ENCODE measurements at places on chromosomes 16 and 17.

GRCh38 chr17:79907850-79908249 lies 68.6 kb upstream of the CBX4 start:
- DNase-seq, result no peak

GRCh38 chr17:64507413-64507782 lies 621 bp downstream of the CEP95 start:
- DNase-seq, result no peak

DNA sequence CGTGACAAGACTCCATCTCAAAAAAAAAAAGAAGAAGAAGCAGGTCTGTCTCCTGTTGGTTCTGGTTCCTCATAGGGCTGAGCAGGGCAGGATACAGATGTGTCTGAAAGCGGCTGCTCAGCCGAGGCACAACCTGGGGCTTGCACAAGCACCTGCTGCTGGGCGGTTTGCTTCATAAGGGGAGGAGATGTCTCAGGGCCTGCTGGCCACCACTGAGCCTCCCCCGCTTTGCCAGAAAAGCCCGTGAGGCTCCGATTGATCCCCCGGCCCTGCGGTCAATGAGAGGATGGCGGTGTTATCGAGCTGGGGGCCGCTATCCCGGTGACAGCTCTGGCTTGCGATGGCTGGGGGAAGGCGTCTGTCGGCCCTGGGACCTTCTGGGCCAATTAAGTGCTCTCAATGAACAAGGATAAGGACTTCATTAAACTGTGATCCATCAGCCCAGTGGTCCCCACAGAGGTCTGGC lies 162.0 kb downstream of the SDK2 start:
- DNase-seq, result no peak

DNA sequence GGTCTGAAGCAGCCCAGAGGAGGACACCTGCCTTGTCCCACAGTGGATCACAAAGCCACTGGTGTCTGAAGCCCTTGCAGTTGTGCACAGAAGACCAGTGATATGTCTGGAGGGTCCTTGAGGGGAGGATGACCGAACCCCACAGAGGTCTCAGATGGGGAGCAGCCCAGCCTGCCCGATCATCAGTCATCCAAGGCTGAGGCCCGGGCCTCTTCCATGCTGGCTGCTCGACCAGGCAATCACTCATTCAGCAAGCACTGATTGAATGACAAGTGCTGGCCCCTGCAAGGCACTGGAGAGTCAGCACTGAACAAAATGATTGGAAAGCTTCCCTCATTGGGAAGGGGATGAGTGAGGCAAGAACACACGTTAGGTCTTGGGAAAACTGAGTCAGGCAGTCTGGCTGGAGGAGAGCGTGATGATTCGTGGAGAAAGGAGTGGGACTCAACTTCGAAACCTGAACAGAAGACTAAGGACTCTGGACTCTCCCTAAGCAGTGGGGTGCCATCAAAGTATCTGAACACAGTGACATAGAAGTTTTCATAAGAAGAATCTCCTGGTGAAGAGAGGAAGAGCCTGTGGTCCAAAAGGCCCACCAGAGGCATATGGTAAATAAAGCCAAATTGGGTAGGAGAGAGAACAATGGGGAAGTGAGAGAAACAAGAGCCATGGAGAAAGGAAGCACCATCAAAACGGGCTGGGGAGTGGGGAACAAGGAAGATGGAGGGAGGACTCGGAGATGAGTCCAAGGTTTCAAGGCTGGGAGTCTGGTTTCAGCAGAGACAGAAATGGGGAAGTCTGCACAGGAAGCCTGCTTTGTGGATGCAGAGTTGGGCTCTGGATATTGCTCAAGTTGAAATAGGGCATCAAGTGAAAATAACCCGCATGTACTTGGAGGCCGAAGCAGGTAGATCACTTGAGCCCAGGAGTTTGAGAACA lies 10.2 kb downstream of the PIK3R5 start:
- no peak for DNase-seq

DNA sequence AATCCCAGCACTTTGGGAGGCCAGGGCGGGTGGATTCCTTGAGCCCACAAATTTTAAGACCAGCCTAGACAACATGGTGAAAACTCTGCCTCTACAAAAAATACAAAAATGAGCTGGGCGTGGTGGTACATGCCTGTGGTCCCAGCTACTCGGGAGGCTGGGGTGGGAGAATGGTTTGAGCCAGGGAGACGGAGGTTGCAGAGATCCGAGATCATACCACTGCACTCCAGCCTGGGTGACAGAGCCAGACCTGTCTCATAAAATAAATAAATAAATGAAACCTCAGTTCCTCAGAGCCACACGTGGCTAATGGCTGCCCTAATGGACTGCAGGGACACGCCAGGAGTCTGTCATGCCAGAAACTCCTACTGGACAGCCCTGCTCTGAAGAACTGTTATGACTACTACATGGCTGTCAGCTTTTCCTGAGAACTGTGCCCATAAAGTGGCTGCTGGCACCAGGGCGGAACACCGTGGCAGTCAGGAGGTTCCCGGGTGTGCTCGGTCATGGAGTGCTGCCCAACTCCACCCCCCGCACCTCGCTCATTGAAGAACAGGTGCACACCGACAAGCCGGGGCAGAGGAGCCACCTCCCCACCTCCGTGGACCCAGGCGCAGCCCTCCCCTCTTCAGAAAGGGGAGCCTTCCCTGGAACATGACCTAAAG lies 4.3 kb downstream of the TMEM11 start:
- no peak for DNase-seq

GRCh38 chr17:48440669-48441068 lies 10.7 kb upstream of the SKAP1 start:
- no peak for DNase-seq

DNA sequence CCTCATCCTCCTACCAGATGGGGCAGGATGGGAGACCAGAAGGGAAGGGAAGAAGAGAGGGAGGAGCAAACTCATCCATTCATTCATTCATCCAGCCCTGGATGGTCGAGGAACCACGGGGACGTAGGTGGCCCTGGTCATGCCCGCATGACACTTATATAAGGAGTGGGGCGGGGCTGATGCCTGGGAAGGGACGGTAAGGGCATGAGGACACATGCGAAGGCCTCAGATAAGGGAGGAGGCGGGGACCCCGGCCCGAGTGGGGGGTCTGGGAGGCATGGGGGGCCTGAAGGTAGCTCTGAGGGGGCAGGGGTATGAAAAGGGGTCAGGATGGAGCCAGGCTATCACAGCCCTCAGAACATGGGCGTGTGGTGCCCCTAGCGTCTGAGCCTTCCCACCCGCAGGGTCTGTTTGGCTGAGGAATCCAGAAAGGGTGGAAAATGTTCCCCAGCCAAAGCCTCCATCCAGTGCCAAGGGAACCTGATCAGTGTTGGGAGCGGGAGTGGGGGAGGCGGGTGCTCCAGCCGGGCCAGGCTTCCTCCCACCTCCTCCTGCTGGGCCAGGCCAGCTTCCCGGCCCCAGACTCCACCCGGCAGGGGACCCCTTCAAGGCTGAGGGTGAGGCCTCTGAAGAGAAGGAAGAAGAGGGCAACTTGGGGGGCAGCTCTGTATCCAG lies 17.6 kb upstream of the CD79B start:
- no peak for DNase-seq

DNA sequence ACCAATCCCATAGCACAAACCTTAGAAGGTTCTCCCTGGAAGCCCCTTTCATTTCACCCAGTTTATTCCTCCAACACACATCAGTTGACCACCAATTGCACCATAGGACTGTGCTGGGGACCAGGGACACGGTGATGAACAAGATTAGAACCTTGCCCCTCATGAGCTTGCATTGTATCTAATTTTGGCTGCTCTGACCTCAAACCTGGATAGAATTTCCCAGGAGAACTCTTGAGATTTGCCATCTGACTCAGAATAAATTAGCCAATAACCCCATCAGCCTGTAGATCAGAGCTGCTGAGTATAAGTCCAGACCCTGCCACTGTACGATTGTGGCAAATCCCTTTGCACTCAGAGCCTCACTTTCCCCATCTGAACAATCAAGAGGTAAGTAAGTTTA lies 52.1 kb downstream of the CDH11 start:
- no peak for DNase-seq

DNA sequence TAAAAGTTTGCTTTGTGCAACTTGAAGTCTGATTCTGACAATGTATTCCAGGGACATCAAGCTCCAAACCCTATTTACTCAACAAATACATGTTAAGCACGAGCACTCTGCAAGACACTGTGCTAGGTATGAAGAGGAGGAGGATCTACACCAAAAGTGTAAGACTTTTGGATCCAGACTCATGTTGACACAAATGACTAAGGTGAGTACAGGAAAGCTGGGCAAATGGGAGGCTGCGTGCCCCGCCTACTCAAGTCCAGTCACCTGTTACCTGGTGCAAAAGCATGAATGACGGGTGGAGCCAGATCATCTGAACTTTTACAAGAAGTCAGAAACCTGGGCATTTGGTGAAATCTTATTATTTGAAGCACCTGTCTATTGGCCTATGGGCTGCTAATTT lies 120.7 kb downstream of the ABCC12 start:
- no peak for DNase-seq

DNA sequence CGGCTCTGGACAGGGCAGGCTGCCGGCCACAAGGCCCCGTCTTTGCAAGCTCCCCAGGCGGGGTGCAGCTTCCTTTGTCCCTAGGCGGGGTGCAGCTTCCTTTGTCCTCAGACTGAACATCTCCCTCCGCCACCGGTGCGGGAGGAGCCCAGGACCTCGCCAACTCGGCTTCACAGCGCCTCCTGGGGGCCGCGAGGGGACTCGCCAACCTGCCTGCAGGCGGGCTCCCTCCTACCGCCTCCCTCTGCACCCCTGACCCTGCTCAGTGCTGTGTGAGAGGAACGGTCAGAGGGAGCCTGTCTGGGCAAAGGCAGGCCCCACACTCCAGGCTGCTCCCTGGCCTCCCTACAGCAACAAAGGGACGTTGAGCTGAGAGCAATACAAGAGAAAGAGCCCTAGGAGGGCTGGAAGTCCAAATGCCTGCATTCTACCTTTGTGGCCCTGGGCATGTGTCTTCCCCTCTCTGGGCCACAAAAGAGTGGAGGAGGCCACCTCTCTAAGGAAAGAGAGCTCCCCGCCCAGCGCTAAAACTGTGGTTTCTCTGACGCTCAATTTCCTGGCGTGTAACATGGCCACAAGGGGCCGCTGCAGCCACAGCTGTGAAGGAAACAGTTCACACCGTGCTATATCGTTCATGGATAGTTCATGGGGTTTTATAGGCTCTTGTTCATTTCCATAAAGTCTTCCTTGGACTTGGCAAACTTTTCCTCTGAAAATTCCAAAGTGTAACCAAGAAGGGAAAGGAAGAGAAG lies 20.9 kb upstream of the KRT19 start:
- peak; percentile 78 for DNase-seq

DNA sequence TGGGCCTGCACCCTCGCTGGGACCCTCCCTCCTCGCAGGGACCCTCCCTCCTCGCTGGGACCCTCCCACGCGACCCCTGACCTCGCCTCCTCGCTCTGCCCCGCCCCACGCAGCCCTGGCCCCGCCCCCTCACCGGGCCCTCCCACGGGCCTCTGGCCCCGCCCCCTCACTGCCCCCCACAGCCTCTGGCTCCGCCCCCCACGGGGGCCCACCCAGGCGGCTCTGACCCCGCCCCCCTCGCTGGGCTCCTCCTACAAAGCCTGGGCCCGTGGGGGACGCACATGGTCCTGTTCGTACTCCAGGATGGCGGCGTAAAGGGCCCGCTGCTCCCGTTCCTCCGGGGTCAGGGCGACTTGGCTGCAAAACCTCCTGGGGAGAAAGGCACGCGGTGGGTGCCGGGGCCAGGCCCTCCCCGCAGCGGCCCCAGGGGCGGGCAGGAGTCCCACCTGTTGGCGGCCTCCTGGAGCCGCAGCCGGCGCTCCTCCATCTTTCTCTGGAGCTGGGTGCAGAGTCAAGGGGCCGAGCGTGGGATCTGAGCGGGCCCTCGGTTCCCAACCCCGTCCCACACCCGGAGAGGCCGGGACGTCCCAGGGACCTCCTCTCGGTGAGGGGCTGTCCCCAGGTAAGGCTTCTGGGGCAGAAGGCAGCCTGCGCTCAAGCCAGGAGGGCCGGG lies 9.0 kb downstream of the VPS9D1 start:
- DNase-seq, result peak; percentile 78

- DNase-seq, result peak; percentile 45
Measured at GRCh38 chr17:80980397-80981061, 11.1 kb upstream of the CHMP6 start.

GRCh38 chr16:69563605-69564580 lies 1.9 kb upstream of the NFAT5 start:
- DNase-seq, result peak; percentile 44

GRCh38 chr17:75113798-75114551 lies 4.2 kb downstream of the ARMC7 start:
- DNase-seq, result peak; percentile 84

GRCh38 chr17:37147301-37147812 lies 198.6 kb downstream of the AATF start:
- DNase-seq, result no peak

- no peak for DNase-seq
Measured at GRCh38 chr17:55340686-55341085, 75.9 kb downstream of the HLF start.

GRCh38 chr16:88045820-88046303 lies 94.6 kb downstream of the BANP start:
- DNase-seq, result no peak

GRCh38 chr16:9511389-9511788 lies 419.9 kb downstream of the HAPSTR1 start:
- no peak for DNase-seq

DNA sequence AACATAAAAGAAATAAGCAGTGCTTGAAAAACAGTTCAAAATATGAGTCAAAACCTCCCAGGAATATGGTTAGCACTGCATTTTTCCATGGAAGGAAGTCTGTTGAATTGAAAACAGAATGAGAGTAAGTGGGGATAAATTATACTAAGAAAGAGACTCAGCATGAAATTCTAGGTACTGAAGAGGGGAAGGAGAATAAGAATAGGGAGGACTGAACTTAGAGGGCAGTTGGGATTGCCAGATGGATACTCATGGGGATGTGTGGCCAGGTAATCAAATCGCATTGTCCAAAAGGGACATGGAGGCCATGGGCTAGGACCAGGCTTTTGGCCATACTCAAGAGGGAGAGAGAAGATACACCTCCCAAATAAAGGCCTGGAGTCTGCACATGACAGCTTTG lies 247.9 kb downstream of the CDH13 start:
- DNase-seq, result no peak

DNA sequence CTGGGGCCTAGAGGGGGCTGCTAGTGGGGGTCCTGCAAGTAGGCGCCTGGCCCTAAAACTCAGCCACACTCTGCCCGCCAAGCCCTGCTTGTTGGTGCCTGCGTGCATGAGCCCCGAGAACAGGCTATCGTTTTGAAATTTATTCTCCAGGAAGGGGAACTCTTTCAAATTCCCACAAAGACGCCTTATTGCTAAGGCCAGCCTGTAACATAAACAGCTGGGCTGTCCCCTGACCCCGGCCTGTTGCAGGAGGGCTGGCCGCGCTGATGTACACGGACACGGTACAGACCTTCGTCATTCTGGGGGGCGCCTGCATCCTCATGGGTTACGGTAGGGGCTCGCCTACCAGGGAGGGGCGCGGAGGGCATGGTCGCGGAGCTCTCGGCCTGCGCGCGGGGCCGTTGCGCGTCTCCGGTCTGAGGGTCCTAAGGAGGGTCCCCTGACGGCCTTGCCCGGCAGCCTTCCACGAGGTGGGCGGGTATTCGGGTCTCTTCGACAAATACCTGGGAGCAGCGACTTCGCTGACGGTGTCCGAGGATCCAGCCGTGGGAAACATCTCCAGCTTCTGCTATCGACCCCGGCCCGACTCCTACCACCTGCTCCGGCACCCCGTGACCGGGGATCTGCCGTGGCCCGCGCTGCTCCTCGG lies 4.3 kb downstream of the SLC5A2 start:
- DNase-seq, result no peak

Measured in stimulated activated CD4-positive, alpha-beta T cell treated with anti-CD3 and anti-CD28 coated beads, Interleukin-12 subunit alpha, Interleukin-12 subunit beta, amount 100 ng/mL, for 4 hours (primary cell).